ENCODE measurements at places on chromosomes 5 and 9. TPM values are rescaled to one million over a fixed set of nuclear protein-coding genes. Genes with fewer than 3 reads are reported as not detected.

DNA sequence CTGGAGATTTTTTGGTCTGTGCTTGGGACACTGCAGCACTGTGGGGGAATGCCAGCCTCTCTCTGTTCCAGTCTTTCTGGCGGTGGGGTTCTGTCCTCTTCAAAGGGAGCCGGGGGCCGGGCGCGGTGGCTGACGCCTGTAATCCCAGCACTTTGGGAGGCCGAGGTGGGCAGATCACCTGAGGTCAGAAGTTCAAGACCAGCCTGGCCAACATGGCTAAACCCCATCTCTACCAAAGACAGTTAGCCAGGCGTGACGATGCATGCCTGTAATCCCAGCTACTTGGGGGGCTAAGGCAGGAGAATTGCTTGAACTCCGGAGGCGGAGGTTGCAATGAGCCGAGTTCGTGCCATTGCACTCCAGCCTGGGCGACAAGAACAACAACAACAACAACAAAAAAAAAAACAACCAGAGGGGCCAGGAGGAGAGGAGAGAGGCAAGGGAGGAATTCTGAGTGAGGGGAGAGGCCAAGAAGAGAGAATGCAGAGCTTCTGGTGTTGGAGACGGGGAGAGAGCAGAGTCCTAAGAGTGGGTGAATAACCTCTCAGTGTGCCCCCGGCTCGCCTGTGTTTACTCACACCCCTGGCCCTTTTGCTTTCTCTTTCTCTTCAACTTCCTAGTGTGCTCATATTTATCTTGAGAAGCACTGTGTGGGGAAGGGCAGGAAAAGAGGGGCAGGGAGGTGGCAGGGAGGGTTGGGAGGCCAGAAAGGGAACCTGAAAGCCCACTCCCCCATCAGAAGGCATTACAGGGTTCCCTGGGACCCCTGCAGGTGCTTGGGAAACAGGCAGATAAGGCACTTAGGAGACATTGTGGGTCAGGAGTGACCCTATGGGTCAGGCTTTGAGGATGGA, 3.2 kb upstream of the SET start:
- DNase-seq: peak; percentile 74

DNA sequence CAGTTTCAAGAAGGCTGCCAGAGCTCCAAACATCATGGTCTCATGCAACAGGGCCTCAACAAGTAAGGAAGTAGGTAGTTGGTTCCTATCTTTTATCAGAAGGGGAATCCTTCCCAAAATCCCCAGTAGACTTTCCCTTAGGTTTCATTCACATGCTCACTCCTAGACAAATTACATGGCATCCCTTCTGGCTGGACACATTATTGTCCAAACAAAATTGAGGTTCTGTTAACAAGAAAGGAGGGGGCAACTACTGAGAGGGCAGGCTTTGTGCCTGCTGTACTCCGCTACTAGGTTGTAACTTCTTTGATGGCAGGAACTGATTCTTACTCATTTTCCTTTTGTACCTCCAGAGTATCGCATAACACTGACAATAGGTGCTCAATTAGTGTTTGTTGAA, 56.0 kb upstream of the OSMR start:
- DNase-seq: no peak

PCDHB13 gene
- 1.2 TPM for total RNA-seq

DNA sequence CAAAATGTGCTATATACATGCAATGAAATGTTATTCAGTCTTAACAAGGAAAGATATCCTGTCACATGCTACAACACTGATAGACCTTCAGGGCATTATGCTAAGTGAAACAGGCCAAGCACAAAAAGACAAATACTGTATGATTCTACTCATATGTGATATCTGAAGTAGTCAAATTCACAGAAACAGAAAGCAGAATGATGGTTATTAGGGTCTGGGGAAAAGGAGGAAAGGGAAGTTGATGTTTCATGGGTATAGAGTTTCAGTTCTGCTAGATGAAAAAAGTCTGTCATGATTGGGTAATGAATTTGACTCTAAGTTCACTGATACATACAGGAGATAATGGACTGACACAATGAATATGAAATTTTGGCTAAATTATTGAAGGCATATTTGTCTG, 11.2 kb upstream of the RIC1 start:
- no peak for DNase-seq

CLK4 gene
- total RNA-seq: 32.8 TPM

DNA sequence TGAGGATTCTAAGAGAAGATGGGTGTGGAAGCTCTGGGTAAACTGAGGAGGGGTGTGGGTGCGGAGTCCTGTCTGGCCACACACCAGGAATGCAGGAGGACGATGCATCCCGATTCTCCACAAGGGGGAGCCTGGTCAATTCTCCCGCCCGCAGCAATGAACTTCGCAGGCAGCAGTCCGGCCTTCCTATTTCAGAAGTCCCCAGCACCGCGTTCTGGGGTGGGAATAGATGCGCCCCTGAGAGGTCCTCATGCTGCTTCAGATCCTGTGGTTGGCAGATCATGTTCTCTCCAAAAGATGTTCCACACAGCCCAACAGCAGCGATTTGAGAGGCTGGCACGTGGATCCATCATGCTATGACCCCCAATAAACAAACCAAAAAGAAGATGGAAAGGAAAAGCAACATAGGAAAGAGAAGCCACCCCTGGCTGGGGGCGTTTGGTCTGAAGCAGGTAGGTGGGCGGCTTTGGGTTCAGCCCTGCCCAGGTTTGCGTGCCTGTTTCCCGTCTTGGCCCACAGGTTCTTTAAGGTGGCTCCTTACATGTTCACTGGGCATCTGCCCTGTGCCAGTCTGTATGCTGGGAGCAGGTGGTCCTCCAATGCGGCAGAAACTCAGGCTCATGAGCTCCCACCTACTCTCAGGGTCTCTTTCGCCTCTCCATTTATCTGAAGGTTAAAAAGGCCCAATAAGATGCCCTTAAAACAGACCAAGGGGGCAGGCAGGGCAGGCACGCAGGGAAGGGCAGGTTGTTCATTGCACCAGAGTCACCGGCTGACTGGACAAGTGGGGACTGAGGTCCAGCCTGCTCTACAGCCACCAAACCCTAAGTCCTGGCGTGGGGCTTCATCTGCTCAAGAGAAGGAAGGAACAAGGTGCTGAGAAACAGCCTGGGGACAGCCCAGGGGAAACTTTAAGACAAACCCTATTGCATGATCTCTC, 171.6 kb downstream of the PAX5 start:
- no peak for DNase-seq
